ENCODE measurements at places on chromosomes 1 and 21.

- no peak for DNase-seq
Measured at GRCh38 chr1:7209336-7209735, 424.1 kb downstream of the CAMTA1 start.

DNA sequence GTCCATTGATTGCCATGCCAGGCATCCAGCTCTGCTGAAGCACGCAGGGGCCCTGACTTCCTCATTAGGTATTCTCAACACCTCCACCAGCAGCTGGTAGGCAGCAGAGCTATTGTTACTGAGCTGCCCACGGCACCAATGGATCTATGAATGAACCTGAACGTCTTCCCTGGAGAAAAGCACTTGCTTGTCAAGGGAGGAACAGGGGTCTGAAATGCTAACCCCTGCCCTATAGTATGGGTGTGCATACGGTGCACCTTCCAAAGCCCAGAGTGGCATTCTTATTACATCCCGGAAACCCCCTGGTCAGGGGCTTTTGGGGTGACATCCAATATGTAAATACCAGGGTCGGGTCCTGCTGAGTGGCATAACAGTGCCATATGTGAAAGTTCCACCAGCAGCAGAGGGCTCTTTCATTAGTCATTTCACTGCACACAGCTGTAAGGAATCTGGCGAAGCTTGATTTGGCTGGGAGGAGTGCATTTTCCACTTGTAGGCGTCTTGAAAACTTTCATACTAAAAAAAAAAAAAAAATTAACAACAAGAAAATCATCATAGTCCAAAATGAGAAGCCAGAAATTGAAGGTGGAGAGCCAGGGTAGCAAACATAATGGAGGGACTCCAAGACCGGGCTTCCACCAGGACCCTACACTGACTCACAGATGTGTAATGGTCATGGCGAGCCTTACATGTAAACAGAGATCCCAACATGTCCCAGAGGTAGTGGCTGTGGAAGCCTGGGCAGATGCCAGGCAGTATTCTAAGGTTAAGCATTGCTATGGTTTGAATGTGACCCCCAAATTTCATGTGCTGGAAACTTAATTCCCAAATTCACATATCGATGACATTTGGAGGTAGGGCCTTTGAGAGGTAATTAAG, 58.8 kb upstream of the PRDX6 start:
- no peak for DNase-seq

GRCh38 chr21:42830456-42831455, 48.6 kb downstream of the WDR4 start:
- DNase-seq = no peak

GRCh38 chr1:157274698-157275534, 136.7 kb upstream of the ETV3 start:
- DNase-seq = peak; percentile 19

DNA sequence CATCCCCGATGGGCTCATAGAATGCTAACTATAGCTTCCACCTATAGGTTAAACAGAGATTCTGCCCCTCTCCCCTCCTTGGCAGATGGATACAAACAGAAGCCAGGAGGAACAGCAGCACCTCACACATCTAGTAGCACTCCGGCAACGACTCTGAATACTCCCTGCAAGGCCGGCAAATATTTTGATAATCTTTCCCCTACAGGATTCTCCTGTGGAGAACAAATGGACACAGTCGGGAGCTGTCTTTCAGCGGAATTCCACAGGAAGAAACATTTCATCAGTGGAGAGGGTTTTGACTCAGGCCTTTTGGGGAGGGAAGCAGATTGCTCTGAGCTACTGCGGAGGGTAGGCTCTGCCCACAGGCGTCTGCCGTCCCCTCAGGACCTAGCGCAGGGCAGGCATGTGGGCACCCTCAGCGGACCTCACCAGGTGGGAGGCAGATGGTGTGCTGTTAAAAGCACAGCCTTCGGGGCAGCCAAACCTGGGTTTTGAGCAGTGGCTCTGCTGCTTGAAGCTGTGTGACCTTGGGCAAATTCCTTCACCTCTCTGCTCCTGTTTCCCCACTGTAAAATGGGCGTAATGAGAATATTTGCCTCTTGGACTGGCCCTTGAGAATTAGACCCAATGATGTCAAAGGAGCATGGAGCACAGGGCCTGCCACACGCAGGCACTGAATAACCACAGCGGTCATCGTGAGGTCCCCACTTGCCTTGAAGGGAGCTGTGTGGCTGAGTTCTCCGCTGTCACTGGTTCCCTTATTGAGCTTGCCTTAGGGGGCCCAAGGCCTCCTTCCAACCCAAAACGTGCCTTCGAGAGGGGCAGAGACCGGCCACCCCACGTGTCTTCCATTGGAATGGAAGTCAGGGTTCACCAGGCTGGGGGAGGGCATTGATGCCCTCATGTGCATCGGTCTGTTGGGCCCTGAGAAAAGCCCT, 19.2 kb upstream of the BCAR3 start:
- no peak for DNase-seq

DNA sequence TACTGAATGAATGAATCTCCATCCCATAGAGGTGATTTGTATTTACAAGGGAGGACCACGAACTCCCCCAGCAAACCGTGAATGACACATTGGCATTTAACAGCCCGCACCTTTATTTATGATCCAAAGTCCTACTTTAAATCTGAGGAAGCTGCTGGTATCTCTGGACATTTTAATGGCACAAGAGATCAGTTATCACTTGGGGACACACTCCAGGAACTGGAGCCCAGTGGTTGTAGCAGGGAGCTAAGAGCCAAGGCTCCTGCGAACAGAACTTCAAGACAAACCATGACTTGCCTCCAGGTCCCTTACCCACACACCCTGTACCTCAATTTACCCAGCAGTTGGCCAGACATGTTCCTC, 1.2 kb downstream of the CTNNBIP1 start:
- no peak for DNase-seq

DNA sequence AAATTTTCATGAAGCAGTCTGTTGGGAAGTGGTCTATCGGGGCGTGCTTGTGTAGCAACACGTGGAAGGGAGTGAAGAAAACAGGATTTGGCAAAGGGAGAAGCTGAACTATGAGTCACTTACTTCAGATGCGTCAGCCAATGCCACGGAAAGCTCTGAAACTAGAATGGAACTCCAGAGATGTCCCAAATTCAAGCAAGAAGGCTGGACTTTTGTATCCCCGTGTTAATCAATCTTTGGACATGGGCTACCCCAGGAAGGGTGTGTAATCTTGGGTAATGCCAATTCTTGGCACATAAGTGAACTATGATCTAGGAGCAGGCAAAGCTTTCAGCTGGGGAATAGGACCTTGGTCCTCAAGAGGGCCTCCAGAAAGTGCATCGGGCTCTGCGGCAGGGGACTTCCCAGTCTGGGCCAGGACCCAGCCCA, 102.6 kb downstream of the ADSS2 start:
- peak; percentile 80 for DNase-seq

DNA sequence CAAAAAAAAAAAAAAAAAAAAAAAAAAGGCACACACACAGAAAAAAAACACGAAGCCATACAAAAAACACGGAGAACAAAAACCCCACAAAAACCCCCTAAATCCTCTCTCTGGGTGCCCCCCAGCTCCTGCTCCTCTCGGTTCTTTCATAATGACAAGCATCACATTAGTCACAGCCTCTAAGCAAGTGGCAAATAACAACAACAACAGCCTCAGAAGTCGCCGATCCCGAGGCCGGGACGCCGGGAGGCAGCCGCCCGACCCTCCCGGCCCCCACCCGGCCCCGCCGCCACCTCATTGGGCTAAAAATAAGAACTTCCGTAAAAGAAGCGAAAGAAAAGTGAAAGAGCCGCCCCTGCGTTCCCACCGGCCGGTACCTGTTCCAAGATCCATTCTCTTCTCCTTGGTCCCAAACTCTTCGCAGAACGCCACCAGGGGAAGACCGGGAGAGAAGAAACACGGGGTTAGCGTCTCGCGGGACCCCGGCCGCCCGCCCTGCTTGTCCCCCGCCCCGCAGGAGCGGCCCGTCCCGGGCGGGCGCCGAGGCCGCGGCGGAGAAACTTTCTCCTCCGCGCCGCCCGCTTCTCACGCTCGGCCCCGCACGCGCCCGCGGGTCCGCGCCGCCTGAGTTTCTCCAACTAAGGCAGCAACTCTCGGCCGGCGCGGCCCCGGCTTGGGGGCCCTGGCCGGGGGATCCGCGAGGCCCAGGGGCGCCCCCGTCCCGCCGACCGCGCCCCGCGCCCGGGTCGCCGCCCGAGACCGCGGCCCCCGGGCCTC, 102.8 kb downstream of the CASZ1 start:
- no peak for DNase-seq

DNA sequence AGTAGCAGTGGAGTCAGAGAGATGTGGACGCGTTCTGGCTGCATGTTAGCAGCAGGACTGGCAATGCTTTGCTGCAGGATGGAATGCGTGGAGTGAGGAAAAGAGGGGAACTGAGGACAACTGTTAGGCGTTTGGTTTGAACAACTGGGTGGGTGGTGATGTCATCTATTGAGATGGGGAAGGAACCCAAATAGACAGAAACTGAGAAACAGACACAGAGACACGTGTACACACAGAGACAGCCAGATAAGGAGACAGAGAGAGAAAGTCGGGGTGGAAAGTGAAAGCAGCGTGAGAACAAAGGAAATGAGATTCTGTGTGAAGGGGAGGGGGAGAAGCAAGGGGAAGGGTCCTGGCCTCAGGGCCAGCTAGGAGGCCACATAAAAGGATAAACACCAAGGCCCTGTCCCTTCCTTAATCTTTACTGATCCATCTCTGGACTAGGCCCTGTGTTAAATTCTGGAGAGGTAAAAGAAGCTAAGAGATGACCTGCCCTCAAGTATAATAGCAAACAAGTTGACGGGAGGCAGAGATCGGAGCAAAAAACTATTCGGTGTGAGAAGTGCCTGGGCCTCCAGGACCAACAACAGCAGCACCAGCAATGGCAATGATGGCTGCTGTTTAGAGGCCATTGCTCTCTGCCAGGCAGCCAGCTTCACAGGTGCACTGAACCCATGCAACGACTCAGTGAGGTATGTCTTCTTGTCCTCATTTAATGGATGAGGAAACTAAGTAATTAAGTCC, 31.6 kb downstream of the VWA5B1 start:
- no peak for DNase-seq

DNA sequence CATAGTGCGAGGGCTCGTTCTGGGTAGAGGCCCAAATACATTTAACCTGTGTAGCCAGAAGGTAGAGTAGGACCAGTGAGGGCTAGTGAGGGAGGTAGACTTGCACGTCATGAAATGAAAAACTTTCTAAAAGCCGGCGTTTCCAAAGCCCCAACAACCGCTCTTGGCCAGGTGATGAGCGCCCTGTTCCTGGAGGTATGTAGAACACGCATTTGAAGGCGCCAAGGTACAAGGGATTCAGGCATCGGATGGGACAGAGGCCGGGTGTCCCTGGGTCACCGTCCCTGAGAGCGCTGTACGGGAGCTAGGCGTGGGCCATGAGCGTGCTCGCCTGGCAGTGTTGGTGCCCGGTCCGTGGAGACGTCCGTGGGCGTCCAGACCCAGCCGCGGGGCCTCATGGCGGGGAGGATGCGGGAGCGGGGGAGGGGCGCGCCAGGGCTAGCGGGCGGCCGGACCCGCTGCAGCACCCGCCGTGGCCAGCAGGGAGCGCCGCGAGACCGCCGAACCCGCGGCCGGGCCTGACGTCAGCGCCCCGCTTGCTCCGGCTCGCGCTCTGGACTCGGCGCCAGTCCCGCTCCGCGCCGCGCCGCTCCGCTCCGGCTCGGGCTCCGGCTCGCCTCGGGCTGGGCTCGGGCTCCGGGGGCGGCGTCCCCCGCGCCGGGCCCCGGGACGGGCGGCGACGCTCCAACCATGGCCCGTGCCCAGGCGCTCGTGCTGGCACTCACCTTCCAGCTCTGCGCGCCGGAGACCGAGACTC, at the start of gene PTPRU:
PTPRU (plus strand) TSS at position 568 of the 757 bp plus-strand sequence; CDS start at position 691, 123 bp downstream.
- no peak for DNase-seq

DNA sequence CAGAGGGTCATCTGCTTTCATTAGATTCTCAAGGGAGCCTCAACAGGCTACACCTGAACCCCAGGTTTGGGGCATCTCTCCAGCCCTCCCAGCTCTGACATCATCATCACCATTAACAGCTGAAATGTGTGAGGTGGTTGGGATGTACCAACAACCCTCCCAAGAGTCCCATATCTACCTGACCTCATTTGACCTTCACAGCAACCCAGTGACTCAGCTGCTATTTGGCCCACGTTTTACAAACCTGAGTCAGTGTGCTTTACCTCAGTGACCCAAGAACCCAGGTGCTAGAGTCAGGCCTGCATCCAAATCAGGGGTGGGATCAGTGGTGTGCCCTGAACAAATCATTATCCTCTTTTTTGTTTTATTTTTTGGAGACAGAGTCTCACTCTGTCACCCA, 53.3 kb upstream of the TINAGL1 start:
- DNase-seq = no peak

DNA sequence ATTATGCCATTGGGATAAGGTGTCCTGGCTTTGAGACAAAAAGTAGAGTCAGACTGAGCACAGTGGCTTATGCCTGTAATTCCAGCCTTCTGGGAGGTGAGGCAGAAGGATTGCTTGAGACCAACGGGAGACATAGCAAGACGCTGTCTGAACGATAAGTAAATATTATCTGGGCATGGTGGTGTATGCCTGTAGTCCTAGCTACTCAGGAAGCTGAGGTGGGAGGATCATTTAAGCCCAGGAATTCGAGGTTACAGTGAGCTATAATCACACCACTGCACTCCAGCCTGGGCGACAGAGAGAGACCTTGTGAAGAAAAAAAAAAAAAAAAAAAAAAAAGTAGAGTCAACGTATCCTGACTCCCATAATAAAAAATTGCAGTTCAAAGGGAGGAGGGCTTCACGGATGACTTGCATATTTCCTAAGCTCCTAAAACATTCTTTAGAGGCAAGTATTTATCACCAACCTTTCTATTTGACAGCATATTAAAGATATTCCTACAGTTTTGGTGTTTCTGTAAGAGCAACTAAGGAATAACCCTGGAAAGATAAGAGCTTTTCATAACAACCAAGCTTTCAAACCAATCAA, 141.2 kb downstream of the SLC44A5 start:
- no peak for DNase-seq

DNA sequence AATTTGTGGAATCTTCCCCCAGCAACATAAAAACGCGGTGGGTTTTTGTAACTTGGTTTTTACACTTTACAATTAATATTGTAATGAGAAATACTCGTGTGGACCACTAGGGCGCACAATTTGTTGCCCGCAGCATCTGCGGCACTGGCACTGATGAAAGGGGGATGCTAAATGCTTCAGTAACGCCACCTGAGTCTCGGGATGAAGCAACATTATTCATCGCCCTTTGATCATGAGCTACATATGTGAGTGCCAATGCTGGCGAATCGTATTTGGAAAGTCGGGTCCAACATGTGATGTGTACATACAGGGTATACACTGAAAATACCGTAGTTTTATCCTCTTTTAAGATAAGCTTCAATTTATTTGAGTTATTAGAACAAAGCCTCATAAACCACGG, 34.2 kb upstream of the COX20 start:
- no peak for DNase-seq

DNA sequence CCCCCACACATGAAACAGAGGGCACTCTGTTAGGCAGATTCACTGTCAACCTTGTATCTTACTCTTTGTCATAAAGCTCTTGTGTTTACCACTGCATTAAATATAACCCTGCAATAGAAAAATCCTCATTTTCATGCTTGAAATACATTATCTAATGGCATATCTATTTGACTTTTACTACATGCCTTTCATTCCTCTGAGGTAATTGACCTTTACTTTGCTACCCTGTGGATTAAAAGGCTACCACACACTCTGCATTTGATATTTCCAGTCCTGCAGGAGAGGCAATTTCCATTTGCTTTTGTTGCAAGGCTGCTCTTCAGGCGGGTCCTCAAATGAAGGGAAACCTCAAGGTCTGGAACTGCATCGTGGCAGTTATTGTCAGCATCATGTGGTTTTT, 238.0 kb downstream of the NTNG1 start:
- DNase-seq = no peak

GRCh38 chr1:211324992-211325775, 1.4 kb upstream of the TRAF5 start:
- DNase-seq = no peak
